ENCODE measurements at places on chromosomes 13 and 19.

- no peak for DNase-seq
Measured at GRCh38 chr19:14118165-14119051, 846 bp upstream of the PRKACA start.

DNA sequence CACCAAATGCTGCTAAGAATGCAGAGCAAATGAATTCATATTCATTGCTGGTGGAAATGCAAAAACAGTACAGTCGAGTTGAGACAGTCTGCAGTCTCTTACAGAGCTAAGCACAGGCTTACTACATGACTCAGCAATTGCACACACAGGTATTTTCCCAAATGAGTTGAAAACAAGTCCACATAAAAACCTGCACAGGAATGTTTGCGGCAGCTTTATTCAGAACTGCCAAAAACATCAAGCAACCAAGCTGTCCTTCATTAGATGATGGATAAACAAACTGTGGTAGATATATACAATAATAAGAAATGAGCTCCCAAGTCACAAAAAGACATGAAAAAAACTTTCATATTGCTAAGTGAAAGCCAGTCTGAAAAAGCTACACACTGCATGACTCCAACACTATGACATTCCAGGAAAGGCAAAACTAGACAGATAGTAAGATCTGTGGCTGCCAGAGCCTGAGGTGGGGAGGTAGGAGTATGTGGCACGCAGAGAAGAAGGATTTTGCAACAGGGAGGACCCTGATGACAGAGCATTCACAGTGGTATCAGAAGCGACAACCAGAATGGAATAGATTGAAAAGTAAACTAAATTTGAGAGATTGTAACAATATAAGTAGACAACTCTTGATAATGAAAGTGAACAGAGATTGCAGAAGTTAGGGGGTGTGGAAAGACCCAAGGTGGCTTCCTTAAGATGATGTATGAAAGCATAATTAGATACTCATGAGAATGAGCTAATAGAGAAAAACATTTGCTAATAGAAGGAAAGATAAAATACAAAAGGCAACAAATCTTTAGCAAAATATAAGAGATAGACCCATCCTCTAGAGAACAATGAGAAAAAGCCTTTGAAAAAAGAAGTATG, 52.7 kb downstream of the TSC22D1 start:
- DNase-seq: peak; percentile 61

DNA sequence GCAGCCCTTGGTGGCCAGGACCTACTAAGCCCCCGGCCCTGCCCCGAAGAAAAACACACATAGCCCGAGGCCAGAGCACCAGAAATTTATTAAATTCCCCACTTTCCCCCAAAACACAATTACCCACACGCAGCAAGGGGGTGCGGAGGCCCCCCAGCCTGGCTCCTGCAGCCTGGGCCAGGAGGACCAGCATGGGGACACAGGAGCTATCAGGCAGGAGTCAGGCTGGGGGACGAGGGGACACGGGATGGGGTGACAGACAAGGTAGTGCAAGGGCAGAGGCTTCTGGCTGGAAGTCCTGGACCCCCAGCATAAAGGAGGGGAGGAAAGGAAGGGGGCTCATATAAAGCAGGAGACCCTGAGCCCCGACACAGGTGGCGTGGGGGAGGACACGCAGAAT, 3.1 kb downstream of the RNU6-9 start:
- DNase-seq: no peak

- DNase-seq: no peak
Measured at GRCh38 chr19:39814595-39814994, 19.4 kb downstream of the DYRK1B start.

GRCh38 chr13:50187352-50188029, 172.2 kb downstream of the KCNRG start:
- no peak for DNase-seq

DNA sequence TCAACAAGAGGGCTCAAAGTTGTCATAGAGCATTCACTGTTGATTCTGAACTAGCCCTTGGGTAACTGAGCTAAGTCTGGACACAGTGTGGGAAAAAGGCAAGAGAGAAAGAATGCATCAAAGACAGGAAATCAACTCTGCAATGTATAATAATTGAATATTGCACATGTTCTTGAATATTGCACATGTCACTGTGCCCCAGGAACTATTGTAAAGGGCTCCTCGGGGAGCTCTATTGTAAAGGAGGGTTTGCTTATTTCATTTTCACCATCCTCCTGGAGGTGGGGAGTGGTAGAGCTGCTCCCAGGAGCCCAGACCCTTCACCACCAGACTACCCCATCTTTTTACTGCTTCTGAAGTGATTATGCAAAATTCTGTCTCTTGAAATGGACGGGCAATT, 44.4 kb upstream of the ITM2B start:
- no peak for DNase-seq

DNA sequence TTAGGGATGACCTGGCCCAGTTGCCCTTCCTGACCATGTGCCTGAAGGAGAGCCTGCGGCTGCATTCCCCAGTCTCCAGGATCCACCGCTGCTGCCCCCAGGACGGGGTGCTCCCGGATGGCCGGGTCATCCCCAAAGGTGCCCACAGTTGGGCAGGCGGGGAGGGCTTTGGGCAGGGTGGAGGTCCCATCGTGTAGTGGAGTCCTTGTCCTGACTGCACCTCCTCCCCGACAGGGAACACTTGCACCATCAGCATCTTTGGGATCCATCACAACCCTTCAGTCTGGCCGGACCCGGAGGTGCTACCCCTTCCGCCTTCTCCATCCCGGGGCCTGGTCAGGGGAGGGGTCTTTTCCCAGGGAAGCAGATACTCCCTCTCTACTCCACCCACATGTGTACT, 31.7 kb upstream of the CYP4F8 start:
- DNase-seq: no peak

- no peak for DNase-seq
Measured at GRCh38 chr19:1522838-1523237, 1.0 kb upstream of the PLK5 start.

DNA sequence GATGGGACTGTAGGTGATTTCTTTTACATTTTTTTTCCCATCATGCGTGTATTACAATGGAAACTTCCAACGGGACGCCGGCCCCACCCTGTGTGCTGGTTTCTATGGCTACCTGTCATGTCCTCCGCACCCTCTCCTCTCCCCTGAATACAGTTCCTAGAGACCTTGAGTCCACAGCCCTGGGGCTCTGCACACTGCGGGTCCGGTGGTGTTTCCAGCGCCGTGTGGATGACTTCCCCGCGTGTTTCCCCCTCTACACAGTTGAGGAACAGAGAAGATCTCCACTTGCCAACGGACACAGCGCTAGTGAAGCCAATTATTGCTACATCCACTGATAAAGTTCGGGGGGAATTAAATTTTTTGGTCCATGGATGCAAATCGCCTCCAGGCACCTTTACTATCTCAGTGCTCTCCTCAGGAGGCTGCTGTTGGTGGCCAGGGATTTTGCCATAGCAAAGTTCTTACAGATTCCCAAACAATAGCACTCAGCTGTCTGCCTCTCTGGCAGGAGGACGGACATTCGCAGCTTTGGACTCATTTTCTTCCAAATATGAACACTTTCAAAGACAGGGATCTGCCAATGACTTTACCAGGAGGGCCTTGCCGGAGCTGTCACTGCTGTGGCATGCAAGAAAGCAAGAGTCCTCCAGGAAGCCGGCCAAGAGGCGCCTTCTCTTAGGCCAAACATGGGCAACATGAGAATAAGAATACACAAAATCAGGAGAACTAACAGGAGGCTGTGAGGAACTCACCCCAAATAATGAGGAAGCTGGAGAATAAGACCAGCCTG, 39.3 kb upstream of the GAS6 start:
- DNase-seq: no peak

GRCh38 chr13:40236566-40237168, 429.8 kb downstream of the FOXO1 start:
- no peak for DNase-seq

DNA sequence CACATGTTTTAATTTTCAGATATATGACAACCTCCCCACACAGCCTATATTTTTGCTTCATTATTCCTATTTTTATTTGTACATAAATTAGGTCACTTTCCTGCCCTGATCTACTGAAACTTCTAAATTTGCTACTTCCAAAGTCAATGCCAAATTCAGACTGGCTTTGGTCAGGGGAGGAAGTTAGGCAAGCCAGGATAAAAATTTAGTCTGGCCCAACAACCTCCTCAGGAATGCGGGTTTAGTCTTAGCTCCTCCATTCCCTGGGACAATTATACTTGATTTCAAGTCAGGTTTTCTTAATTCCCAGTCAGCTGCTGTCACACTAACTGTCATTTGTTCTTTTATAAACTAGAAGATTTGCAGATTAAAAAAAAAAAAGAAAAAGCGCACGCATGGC, 84.3 kb downstream of the TM9SF2 start:
- DNase-seq: no peak

DNA sequence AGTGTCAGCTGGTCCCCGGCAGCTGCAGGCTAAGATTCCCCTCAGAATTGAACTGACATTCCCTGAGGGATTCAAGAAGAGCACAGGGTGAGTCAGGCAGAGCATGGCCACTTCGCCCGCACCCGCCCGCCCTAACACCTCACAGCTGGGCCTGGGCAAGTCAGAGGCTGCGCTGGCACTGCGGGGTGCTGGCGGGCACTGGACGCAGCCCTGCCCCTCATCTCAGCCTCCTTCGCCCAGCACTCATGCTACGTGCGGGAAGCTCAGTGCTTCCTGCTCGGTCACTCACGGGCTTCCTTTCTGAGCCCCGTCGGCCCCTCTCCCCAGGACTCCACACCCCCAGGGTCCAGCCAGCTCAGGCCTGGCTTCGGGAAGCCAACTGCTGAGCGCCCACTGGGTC, 56.9 kb downstream of the MLLT1 start:
- no peak for DNase-seq

- DNase-seq: no peak
Measured at GRCh38 chr13:101730420-101731000, 278.0 kb downstream of the ITGBL1 start.

DNA sequence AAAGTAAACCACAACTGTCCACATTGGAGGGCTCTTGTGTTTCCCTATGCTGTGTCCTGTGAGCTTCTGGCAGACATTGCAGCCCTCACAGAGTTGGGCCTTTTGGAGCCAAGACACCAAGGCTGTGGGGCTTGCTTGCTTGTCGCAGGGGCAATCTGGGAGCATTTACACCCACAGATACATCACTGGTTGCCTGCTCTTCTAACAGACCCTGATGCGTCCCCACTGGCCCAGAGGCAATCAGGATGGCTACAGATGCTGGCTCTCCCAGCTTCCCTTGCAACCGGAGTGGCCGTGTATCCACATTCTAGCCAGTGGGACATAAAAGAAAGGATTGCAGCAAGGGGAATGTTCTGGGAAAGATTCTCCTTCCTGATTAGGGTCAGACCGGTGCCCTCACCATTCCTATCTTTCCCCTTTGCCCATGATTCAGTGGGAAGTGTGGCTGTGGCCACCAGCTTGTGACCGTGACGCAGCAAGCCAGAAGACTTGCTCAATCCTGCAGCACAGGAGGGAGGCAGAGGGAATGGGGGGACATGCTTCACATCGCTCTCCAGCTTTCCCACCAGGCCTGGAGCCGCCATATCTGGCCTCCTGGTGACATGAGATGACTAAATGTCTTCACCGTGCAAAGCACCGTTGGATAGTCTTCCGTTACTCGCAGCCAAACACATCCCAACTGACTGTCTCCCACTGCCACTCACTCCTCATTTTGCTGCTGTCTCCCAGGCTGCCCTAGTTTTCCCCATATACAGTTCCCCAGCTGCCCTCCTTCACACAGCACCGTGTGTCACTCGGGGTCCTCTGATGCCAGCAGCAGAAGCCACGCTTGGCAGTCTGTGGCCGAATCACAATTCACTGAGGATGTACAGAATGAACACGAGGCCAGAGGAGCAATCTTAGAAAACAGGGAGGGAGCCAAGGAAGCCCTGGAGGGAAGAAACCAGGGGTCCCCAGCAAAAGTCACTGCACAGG, 151.0 kb downstream of the DPF1 start:
- no peak for DNase-seq

GRCh38 chr13:46010148-46010547, 42.4 kb downstream of the ZC3H13 start:
- DNase-seq: no peak

- no peak for DNase-seq
Measured at GRCh38 chr13:63696055-63696454, 2280.4 kb upstream of the PCDH20 start.

DNA sequence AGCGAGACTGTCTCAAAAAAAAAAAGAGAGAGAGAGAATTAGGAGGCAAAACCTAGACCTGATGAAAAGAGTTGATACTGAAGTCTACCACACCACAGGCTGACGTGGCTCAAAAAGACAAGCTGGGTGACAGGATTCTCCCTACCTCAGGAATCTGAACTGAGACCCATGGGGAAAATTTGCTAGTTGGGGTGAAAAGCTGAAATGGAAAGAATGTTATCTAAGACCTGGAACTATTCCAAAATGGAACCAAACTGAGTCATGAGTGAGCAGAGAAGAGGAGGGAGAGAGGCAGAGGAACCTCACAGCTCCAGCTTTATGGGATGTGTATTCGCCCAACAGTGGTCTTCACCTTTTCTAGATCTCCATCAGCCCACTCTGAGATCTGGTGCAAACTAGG, 11.7 kb downstream of the SMG9 start:
- DNase-seq: no peak

- DNase-seq: no peak
Measured at GRCh38 chr13:23627410-23627809, 57.2 kb downstream of the TNFRSF19 start.

DNA sequence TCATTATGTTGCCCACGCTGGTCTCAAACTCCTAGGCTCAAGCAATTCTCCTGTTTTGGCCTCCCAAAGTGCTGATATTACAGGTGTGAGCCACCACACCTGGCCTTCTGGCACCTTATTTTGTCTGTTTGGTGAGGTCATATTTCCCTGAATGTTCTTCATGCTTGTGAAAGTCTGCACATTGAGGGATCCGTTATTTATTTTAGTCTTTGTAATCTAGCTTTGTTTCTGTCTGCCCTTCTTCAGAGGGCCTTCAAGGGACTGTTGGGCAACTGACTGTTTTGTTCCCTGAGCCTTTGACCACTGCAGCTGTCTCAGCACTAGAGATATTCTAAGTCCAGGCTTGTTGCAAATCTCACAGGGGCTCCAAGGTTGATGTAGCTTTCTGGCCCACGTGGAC, 110.5 kb upstream of the RFC3 start:
- no peak for DNase-seq

- no peak for DNase-seq
Measured at GRCh38 chr13:48402325-48402932, 10.5 kb downstream of the LPAR6 start.

GRCh38 chr13:21465710-21466160, 6.6 kb upstream of the ZDHHC20 start:
- DNase-seq: no peak

- DNase-seq: no peak
Measured at GRCh38 chr13:25136880-25137787, 35.0 kb downstream of the AMER2 start.

- no peak for DNase-seq
Measured at GRCh38 chr13:75857291-75857690, 221.2 kb downstream of the LMO7 start.

DNA sequence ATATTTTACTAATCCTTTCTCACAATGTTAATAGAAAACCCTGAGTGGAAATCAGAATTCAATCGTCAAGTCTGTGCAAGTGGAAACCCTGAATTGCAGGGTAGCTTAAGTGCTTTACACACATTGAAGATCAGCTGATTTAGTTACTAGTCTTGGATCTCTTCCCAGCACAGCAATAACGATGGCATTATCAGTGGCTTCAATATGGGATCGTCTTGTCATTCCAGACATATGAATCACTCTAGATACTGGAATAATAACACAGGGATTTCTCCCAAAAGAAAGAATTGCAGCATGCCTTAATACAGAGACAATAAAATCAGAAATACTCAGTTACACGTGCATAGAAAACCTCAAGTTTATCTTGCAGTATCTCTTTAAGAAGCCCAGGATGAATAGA, 12.6 kb upstream of the METTL21C start:
- DNase-seq: peak; percentile 32

- DNase-seq: no peak
Measured at GRCh38 chr13:77000475-77000874, 8.6 kb downstream of the CLN5 start.
